ENCODE measurements at places on chromosomes 1 and 21. TPM values are rescaled to one million over a fixed set of nuclear protein-coding genes. Genes with fewer than 3 reads are reported as not detected.
A peak's percentile ranks its signal among the peaks of the same experiment; 100 is the strongest.

Gene LIN28A
- not detected for total RNA-seq

DNA sequence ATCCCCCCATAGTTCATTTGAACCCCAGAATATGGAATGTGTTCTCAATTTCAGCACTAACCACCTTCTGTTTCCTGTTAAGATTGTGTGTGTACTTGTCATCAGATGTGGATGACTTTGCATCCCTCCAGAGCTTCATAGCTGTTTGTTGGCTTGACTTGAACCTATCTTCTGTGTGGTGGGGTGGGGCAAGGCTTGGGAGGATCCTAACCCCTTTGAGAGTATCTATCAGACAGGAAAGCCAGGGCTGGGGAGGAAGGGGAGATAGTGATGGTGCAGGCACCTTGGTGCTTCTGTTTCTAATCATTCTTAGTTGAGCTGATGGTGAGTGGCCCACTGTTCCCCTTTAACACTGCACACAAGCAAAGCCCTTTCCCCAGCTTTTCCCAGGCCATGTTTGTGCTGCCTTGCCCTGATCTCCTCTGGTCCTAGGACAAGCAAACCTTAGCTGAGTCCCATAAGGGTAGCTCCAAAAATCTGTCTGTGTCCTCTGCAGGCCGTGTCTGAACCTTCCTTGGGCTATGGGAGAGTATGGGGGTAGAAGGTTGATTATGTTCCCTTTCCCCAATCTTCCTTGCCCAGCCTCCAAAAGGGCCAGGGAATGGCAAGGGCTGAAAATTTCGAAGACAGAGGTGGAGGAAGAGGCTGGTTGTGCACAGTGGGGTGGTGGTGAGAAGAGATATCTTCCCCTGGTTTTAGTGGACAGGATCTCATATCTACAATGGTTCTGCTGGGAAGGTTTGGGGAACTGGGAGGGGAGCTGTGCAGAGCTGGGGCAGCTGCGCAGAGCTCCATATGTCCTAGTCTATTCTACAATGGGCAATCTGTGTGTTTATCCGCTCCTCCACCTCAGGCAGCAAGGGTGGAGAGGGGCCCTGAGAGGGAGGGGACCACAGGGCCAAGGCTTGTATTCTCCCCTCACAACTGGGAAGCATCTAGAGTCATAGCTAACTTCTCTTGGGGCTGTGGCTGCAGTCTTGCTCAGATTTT is 1.4 kb downstream of the NHLH1 start:
- no peak overlapping the region for H3K27ac ChIP-seq
- peaks cover 61% of the 10 kb centered on the region for H3K27me3 ChIP-seq
- no peak overlapping the region for H3K4me3 ChIP-seq
- no peak for DNase-seq
- H3K4me1 ChIP-seq: no peaks in the 10 kb centered on the region

Gene FAM76A
- 9.9 TPM for total RNA-seq

Gene MFAP2
- total RNA-seq: 3.0 TPM

DNA sequence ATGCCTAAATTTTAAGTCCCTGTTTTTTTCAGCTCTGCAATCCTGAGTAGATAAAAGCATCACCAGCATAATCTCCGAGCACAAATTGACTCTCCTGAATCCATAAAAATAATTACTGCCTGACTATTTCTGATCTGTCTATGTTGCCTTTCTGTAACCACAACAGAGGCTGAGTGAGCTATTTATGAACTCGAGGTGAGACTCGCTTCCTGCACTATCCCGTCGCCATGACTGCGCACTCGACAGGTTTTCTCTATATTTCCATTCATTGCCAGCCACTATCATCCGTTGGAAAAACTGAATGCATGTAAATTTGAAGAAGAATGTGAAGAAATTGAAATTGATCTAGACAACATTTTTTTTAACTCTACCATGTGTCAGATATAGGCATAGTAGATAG is 897.2 kb downstream of the ADGRL2 start:
- no peak for DNase-seq
- H3K4me3 ChIP-seq: no peak overlapping the region
- H3K4me1 ChIP-seq: no peaks in the 10 kb centered on the region
- H3K27me3 ChIP-seq: no peaks in the 10 kb centered on the region
- H3K36me3 ChIP-seq: no peaks in the 10 kb centered on the region

DNA sequence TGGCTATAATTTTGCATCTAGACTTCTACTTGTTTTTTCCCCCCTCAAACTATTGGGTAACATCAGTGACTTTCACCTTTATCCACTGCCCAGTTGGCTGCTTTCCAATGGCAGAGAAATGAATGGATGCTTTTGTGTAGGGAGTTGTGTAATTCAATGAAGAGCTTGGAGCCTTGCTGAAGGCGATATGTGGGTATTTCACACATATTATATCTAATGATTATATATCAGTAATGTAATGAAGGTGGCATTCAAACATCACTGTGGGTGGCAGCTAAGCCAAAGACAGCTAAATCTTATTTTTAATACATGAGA is 81.2 kb downstream of the TGFB2 start:
- no peak for DNase-seq
- H3K4me3 ChIP-seq: no peak overlapping the region
- H3K27ac ChIP-seq: peak overlapping the region; percentile 54
- H3K4me1 ChIP-seq: peaks cover 8% of the 10 kb centered on the region

DNA sequence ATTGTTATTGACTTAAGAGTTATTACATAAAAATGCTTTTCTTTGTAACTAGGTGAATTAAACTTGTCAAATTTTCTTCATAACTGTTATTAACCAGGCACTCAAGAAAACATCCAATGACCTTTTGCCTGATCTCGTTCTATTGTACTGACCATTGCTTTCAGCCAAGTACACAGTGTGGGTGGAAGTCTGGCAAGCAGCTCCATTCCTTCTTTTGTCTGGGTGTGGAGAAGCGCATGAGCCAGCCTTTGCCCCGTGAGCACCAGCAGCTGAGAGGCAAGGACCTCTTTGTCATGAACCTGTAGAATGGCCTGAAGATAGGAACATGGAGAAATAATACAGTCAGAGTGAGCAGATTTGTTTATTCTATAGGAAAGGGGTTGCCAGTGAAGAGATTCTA is 57.5 kb downstream of the IARS2 start:
- H3K27ac ChIP-seq: peak overlapping the region; percentile 24
- H3K4me1 ChIP-seq: peaks cover 34% of the 10 kb centered on the region
- H3K4me3 ChIP-seq: no peak overlapping the region
- H3K36me3 ChIP-seq: peaks cover 64% of the 10 kb centered on the region
- DNase-seq: peak; percentile 36

DNA sequence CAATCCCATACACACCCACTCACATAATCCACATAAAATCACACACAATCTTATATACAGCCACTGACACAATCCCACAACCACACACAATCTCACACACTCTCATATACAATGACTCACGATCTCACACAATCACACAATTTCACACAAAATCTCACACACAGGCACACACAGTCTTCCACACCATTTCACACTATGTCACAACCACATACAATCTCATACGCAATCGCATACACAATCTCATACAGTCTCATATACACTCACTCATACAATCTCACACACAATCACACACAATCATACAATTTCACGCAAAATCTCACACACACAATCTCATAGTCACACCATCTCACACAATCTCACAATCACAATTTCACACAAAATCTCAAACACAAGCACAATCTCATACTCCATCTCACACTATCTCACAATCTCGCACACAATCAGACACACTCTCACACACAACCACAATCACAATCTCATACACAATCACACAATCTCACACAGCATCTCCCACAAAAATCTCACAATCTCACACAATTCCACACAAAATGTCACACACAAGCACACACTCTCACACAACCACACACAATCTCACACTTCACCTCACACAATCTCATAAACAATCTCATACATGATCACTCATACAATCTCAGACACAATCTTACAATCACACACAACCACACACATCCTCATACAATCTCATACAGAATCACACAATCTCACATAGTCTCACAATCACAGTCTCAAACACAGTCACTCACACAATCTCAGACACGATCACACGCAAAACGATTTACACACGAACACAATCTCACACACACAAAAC is 18.5 kb downstream of the CASZ1 start:
- H3K36me3 ChIP-seq: no peaks in the 10 kb centered on the region
- no peak for DNase-seq
- no peak overlapping the region for H3K27ac ChIP-seq
- peaks cover 92% of the 10 kb centered on the region for H3K4me1 ChIP-seq

DNA sequence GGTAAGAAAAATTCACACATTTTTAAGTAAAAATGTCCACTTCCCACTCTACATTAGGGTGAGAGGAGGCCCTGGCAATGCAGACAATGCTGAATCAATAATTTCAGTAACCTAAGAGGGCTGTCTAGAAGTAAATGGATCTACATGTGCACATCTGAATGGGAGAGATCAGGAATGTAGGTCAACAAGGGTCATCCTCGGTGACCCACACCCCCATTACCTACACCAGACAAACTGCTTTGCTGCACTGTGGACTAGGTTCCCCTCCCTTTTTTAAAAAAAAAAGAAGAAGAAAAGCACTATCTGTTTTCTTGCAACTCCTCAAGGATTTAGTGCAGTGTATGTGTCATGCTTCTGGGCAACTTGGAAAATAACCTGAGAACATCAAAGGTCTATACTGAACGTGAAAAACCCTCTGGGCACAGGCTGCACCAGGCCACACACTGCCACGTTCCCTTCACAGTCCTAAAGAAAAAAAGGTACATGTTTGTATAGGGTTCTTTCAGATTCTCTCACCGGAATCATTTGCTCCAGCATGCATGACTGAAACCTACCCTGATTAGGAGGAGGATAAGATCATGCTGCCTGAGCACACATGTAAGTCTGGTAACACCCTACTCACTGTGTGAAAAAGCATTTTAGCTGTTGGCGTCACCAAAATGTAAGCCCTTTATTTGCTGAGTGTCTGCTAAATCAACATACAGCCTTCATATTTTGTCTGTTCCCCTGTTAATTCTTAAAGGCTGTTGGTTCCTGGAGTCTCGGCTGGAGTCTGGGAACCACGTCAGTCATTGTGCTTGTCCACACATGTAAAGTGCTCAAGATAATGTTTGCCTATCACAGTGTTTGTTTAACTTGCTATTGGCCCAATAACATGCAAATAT is 341.0 kb downstream of the SMYD3 start:
- peaks cover 10% of the 10 kb centered on the region for H3K4me1 ChIP-seq
- no peaks in the 10 kb centered on the region for H3K27me3 ChIP-seq
- H3K27ac ChIP-seq: no peak overlapping the region
- no peak for DNase-seq
- H3K36me3 ChIP-seq: no peaks in the 10 kb centered on the region

- peak overlapping the region; percentile 13 for H3K4me3 ChIP-seq
- H3K36me3 ChIP-seq: no peaks in the 10 kb centered on the region
- peaks cover 73% of the 10 kb centered on the region for H3K4me1 ChIP-seq
Observed at GRCh38 chr1:201542309-201543035, 3.5 kb downstream of the NAV1 start.

DNA sequence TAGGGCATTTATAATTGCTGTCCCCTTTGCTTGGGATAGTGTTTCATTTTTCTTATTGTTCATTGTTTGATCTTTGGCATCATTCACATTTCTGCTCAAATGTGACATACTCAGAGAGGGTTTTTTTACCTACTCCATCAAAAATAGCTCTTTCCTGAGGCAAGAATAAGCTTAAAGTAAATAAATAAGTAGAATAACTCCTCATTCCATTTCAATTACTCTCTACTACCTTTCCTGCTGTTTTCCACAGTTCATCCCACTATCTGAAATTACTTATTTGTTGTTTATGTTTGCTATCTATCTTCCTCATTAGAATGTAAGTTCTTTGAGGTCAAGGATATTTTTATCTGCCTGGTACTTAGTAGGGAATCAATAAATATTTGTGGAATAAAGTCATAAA is 119.9 kb downstream of the LRRC40 start:
- no peaks in the 10 kb centered on the region for H3K4me1 ChIP-seq
- no peak overlapping the region for H3K4me3 ChIP-seq
- H3K27me3 ChIP-seq: no peaks in the 10 kb centered on the region
- H3K27ac ChIP-seq: no peak overlapping the region
- no peak for DNase-seq

DNA sequence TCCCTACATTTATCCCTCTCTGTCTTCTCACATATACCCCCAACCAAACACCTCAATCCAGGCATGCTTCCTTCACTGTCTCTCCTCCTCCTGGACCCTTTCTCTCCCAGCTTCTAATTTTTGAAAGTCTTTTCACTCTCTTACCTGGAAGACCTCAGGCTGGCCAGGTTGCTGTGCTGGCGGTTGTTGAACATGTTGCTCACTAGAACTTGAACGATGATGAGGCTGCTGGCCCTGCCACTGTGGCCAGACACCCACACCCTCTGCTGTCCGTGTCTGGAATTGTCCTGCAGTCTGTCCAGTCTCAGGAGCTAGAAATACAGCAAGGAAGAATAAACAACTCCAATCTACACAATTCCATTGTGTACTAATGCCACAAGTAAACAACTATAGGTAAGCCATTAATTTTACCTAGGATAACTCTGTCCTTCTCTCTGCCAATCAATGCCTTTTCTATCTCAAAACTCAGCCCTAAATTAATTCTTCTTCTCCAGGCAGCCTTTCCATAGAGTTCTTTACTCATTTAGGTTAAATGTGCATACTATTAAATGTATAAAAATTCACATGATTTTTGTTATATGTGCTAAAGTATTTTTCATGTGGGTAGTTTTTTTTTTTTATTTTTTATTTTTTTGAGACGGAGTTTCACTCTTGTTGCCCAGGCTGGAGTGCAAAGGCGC is 5.1 kb upstream of the CTSK start:
- no peak overlapping the region for H3K4me3 ChIP-seq
- H3K27ac ChIP-seq: no peak overlapping the region
- H3K4me1 ChIP-seq: no peaks in the 10 kb centered on the region

- peaks cover 19% of the 10 kb centered on the region for H3K27me3 ChIP-seq
- peak overlapping the region; percentile 62 for H3K27ac ChIP-seq
- DNase-seq: no peak
- H3K4me3 ChIP-seq: no peak overlapping the region
- no peaks in the 10 kb centered on the region for H3K36me3 ChIP-seq
- peaks cover 19% of the 10 kb centered on the region for H3K4me1 ChIP-seq
Observed at GRCh38 chr1:228837817-228838716, 102.8 kb downstream of the RHOU start.

DNA sequence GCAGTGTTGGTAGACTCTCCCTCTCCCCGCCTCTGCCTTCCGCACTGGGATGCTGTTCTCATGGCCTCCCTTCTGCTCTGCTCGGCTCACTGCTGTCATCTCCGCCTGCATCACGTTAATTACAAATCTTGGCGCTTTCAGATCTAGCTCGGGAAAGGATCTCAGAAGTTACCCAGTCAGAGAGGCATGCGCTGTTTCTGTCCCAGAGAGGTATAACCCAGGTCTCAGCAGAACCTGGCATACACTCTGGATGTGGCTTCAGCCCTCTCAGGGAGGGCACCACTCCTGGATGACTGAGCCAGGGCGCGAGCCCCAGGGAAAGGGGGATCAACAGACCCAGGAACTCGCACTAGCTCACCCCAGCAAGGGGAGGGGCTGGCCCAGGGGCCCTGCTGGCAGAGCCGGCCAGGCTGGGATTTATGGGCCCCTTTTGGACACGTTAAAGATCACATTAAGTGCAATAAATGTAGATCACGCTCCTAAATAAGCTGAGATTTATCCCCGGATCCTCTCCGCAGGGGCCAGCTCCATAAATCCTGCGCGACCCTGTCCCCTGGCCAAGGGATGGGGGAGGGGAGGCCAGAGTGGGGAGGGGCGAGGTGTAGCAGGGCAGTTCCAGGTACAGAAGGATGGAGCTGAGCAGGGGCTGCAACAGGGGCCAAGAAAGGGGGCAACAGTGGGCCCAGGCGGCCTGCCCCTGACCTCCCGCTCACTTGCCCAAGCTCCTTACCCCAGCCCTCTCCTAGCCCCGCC is 101.3 kb upstream of the ZBTB40 start:
- H3K27me3 ChIP-seq: peaks cover 99% of the 10 kb centered on the region
- no peak overlapping the region for H3K4me3 ChIP-seq
- H3K36me3 ChIP-seq: no peaks in the 10 kb centered on the region
- no peak overlapping the region for H3K27ac ChIP-seq

All from left ventricle myocardium inferior (tissue), 1 donor.